ENCODE measurements at places on chromosomes 16 and 17.

DNA sequence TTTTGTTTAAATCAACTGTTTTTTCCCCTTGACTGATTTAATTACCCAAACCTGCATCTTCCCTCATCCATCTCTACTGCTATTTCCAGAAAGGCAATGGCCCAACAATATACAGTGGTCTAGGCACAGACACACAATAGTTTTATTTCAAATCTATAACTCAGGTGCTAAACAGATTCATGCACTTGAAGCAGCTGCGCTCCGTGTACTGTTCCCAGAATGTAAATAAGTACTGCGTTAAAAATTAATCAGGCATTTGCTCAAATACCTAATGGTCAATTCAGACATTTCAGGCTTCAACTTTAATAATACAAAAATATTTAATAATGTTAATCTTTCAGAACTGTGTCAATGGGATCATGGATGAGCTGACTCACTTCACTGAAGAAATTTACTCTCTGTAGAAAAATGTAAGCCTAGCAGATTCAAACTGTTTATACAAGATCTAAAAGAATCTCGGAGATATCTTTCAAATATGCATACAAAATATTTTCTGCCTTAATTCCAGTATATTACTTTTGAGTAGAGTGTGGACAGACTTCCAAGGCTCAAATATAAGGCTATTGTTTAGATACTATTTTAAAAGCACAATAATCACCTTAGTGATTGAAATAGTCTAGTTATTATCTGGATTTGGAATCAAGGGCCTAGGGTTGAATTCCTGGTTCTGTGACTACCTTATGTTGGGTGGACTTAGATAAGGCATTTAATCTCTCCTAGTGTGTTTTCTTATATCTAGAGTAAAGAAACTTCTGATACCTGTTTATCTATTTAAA is 97.4 kb upstream of the PSMD7 start:
- no peak for DNase-seq

GRCh38 chr17:75078284-75079022 is 9.3 kb upstream of the SLC16A5 start:
- DNase-seq, result no peak

DNA sequence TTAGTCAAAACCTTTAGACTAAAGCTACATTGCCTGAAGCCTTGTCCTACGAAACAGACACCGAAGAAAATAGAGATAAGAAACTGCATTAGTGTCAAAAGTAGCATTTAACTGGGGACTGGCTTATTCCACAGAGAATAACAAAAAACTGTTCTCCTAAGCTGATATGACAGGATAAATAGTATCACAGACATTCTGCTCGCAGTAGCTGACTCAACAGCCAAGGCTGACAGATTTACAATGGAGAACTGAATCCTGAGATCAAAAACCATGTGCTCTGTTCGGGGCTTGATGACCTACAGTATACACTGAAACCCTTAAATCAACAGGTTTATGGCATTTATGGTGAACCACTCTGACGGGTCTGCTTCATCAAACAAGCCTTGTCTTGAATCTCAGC is 25.5 kb downstream of the ADAMTS18 start:
- no peak for DNase-seq

DNA sequence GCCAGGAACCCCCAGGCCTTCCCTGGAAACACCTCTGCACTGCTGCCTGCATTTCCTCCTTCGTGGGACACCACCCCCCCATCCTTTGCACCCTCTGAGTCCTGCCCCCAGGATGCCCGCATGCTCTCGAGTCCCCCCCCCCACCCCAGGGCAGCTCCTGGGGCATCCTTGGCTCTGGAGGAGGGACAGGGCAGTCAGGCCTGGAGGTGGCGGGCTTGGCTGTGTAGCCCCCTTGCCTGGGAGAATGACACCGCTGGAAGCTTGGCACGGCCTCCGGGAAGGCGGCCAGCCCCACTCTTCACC is 98.9 kb upstream of the GSE1 start:
- no peak for DNase-seq

GRCh38 chr16:1193143-1193824 is 31.8 kb downstream of the TPSG1 start:
- DNase-seq, result no peak

- DNase-seq, result no peak
These were observed 54.2 kb downstream of the TMEM100 start for GRCh38 chr17:55668312-55668920.

- no peak for DNase-seq
These were observed 26.1 kb downstream of the CDR2 start for GRCh38 chr16:22348291-22348690.

DNA sequence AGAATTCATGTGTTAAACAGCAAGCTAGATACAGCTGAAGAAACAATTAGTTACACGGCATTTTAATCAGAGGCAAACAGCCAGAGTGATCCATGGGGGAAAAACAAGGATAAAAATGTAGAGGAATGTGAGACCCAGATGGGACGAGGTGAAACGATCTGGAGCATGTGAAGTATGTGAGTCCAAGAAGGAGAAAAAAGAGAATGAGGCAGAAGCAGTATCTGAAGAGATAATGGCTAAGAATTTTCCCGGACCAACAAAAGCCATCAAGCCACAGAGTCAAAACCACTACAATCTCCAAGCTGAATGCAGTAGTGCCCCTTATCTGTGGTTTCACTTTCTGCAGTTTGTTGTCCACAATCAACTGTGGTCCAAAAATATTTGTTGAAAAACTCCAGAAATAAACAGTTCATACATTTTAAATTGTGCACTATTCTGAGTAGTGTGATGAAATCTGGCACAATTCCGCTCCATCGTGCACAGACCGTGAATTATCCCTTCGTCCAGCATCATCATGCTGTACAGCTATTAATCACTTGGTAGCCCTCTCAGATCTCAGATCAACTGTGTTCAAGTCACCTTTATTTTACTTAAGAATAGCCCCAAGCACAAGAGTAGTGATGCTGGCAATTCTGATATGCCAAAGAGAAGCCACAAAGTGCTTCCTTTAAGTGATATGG is 18.8 kb downstream of the MYH10 start:
- no peak for DNase-seq

DNA sequence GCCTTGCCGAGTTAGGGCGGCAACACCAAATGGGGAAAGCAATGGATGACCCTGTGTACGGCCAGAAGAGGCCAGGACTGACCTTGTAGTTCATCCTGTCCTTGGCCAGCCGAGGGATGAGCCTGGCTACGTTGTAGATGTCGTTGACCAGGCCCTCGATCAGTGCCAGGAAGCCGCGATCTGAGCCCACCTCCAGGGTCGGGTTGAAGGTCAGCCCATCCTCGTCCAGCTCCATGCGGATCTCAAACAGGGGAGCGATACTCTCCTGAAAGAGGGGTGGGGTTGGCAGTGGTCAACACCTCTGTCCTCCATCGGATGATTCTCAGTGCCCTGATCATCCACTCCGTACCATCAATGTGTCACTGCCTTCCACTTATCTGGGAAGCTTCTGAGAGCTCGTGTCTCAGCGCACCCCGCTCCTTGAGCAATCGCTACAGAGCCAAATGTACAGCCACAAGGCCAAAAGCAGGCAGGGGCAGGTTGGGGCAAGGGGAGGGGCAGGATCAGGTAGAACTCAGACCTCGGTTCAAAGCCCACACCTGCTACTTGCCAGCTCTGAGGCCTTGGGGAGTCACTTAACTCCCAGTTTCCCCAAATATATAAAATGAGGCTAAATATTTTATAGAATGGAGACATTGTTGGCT is 39.9 kb downstream of the DNAH17 start:
- no peak for DNase-seq

DNA sequence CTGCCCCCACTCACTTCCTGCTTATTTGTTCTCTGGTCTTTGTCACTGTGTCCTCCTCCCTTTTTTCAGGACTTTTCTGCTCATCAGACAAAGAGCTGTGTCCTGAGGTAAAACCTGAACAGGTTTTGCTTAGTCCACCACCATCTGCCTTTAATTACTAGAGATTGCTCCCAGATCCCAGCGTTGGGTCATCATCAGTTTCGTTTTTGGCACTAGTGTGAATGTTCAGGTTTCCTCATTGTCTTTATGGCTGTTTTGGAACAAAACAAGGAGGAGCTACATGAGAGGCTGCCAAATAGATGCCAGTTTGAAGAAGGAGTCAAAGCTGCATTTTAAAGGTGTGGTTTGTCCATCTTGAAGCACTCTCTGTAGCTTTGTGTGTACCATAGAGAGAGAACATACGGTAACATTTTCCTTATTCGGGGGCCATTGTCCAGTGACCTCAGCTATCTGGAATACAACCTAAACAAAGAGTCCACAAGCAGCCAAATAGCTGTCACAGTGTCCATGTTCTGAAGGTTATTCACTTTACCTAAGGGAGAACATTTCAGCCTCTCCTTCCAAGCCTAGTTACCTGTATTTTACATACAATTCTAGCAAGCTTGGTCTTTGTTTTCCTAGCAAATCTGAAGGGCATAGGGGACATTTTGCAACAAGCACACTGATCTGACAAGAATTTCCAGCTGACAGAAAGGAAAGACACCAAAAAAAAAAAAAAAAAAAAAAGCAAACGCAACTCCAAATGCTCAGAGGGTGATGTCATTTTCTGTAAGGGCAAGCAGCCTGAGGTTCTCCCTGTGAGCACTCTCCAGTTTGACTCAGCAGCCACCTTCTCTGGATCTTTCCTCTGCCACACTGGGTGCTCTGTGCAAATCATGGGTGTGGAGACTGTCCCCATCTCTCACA is 196.1 kb downstream of the NTN1 start:
- no peak for DNase-seq

GRCh38 chr16:16048904-16049582 is 99.6 kb downstream of the ABCC1 start:
- DNase-seq, result no peak

GRCh38 chr17:80284631-80285030 is 24.0 kb downstream of the RNF213 start:
- DNase-seq, result no peak

GRCh38 chr16:4463522-4464163 is 10.8 kb downstream of the NMRAL1 start:
- DNase-seq, result no peak

DNA sequence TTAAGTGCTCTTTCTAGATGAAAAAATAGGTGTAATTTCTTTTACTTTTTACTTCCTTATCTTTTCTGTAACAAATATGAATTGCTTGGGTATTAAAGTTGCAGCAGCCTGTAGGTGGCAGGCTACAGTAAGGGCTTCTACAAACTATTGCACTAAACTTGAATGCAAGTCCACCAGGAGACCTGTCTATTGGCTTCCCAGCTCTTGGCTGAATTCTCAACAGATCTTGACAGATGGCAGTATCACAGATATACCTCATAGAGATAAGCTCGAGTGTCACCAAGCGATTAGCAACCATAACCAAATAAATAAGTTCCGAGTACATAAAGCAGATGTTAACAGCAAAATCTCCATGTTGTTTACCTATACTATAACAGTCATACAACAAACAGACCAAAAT is 5.9 kb downstream of the BBS2 start:
- no peak for DNase-seq

DNA sequence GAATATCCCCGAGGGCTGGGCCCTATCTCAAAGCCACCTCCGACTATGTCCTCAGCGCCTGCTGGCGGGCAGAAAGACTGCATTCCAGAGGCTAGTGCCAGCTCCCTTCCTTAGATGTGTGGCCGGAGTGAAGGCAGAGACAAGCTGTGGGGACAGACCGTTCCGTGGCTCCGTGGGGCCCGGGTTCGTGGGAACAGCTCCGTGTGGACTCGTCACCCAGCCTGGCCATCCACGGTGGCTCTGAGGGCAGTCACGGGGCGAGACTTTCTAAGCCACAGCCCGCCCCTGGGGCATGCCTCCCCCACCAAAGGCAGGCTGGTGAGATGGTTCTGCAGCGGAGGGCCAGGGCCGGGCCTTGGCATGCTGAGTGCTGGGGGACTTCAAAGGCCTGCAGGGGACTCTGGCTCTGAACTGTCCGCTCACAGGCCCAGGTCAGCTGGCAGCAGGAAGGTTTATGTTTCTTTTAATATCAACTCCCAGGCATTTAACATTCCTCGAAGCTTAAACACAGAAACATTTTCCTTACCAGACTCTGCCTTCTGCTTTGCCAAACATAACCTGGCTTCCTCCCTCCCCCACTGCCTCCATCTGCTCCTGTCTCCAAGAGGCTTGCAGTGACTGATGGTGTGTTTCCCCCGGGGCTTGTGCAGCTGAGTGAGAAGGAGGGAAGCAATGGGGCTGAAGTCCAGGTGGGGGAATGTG is 50.4 kb downstream of the TIMM22 start:
- no peak for DNase-seq

DNA sequence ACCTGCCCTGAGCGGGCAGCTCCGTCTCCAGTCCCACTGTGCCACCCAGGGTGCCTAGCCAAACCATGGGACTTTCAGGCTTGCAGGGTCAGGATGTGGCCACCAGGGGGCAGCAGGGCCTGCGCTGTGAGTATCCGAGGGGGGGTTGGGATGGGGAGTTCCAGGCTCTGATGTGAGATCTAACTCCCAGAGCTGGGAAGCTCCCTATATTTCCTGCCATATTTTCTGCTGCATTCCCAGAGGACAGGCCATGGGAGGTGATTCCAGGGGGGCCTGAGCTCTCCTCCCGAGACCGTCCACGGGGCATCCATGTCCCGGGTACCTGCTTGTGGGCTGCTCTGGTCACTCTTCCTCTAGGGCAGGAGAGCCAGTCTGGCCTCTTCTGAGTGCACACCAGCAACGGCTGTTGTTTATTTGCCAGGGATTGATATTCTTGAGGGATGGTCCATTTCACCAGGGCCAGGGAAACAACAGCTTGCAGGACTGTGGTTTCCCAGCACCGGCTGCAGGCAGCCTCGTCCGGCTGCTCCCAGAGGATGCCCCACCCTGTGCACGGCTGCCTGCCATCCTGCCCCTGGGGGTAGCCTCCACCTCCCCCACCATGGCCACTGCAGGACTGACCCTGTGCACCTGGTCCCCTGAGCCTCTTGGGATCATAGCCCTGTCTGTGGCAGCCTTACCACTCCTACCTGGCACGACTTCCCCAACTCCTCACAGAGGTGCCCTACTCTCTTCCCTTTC is 1.2 kb downstream of the GPR142 start:
- DNase-seq, result peak; percentile 55

DNA sequence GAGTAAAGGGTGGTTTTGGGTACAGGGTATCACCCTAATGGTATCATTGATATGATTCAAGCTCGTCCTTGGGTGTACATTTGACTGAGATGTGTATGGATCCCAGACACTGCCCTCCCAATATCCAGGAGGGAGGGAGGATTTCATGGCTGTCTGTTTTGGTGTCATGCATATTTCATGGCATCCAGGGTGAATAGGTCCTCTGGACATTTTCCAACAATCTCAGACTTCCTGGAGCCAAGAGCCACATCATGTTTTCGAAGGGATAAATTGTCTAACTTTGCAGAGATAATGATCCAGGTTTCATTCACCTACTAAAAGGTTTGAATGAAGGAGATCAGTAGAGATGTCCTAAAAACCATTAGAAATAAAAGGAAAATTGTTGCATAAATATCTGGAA is 431.9 kb downstream of the SHISA9 start:
- no peak for DNase-seq

All from stimulated activated CD8-positive, alpha-beta memory T cell treated with anti-CD3 and anti-CD28 coated beads, Interleukin-7, amount 100 ng/mL, for 24 hours (primary cell).